ENCODE measurements at places on chromosomes 7 and 10.

GRCh38 chr7:147923841-147924240 lies 666.7 kb upstream of the C7orf33 start:
- no peak for DNase-seq

GRCh38 chr7:80781561-80781979 lies 137.3 kb downstream of the SEMA3C start:
- no peak for DNase-seq

DNA sequence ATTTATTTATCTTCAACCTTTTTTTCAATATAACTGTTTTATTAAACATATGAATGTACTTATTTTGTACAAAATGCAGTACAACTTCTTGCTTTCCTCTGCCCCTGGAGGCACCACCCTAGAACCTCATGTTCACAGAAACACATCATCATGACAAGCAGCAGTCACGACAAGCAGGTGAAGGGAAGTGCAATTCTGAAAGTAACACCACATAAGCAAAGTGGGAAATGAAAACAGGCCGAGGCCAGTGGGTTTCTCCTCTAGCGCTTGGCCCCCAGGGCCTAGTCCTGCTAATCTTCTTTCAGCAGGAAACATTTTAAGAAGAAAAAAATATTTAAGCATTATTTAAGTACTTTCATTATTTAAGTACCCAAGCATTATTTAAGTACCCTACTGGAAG lies 598.1 kb downstream of the SH2D4B start:
- DNase-seq, result no peak

DNA sequence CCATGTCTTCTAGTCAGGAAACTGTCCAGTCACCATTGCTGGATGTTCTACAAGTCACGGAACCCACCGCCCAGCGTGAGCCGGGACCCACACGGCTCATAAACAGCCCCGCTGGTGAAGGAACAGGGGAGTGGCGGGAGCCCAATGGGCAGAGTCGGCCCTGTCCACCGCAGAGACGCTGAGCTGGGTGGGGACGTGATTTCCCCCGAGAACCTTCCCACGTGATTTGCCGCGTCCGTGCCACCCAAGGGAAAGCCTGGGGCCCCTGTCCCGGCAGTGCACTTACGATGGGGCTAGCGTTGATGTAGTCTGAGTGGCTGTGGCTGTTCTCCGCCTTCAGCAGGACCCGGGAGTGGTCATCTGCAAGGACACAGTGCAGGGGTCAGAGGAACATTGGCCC lies 266.9 kb downstream of the DNAJB6 start:
- DNase-seq, result no peak

GRCh38 chr7:15457990-15458955 lies 103.5 kb downstream of the AGMO start:
- DNase-seq, result no peak

DNA sequence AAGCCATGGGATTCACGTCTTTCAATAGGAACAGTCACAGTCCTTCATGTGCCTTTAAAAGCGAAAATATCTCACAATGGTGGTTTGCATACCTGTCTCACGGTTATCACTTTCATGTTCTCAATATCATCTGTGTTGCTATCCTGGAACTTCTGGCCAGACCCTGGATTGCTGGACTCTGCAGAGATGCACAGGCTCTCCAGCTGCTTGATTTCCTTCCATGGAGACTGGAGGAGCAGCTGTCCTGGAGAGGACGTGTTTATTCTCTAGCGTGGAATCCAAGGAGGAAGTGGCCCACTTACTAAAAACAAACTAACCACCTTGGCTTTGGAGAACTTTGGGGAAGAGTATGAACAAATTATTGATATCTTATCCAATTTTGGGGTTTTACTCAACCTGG lies 16.5 kb downstream of the BTBD16 start:
- no peak for DNase-seq

DNA sequence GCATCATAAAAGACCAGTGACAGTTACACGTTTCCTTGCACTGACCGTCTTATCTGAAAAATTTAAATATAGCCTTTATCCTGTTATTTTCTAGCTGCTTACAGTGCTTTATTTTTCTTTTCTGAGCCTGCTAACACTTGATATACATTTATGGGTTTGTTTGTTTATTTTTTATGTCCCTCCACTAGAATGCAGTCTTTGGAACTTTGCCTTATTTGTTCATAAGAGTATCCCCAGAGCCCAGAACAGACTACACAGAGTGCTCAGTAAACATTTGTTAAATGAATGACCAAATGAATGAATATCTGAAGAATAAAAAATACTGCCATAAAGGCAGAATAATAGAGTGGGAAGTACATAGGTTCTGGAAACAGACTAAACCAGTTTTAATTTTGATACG lies 202.3 kb upstream of the LRRN3 start:
- DNase-seq, result no peak

DNA sequence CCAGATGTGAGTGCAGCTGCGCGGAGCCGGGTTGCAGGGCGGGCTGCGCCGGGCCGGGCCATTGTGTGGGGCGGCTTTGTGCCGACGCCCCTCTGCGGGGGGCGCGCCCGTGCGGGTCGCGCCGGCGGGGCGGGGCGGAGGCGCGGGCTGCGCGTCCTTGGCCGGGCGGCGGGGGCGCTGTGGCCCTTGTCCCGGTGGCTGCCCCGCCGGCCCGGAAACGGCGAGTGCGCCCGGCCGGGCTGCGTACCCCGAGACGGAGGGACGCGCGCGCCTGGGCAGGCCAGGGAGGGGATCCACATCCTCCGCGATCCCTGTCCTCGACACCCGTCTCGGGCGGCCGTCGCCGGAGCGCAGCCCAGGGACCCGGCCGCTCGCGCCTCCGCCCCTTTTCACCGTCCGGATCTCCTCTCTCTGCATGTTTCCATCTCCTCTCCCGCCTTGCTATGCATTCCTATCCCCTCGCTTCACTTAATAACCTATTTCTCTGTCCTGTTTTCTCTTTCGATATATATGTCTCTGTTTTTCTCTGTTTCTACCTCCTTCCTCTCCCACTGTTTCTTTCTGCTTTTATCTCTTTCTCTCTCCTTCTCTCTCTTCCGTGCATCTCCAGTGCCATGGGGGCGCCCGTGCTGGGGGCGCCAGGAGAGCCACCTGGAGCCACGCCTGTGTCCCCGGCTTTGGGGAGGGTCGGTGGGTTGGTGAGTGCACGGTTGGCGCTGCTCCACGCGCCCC lies 765 bp downstream of the PFKFB3 start:
- DNase-seq, result peak; percentile 64
